A549 treated with RU486 at 1 μM for 4 hours (cell line): ENCODE measurements at places on chromosomes 5 and 9. TPM values are rescaled to one million over a fixed set of nuclear protein-coding genes. Genes with fewer than 3 reads are reported as not detected.

Gene ROR2
- 0.67 to 2.2 TPM (median 1.5 TPM) in 5 replicates for total RNA-seq

Gene WDR38
- total RNA-seq, result 0.21 to 0.23 TPM in 2 of 5 replicates, not detected in the others

Gene GLRX
- total RNA-seq, result 51.0 to 92.9 TPM (median 64.6 TPM) in 5 replicates

Gene ADGRD2
- total RNA-seq, result not detected in 5 replicates

Gene ZNF883
- 0.74 to 1.1 TPM (median 0.83 TPM) in 5 replicates for total RNA-seq
